ENCODE measurements at places on chromosomes 5 and 9. TPM values are rescaled to one million over a fixed set of nuclear protein-coding genes. Genes with fewer than 3 reads are reported as not detected.

Gene PCDHB12
- 6.5 TPM for total RNA-seq

Gene CORO2A
- total RNA-seq = 50.5 TPM

Gene FCN1
- not detected for total RNA-seq

DNA sequence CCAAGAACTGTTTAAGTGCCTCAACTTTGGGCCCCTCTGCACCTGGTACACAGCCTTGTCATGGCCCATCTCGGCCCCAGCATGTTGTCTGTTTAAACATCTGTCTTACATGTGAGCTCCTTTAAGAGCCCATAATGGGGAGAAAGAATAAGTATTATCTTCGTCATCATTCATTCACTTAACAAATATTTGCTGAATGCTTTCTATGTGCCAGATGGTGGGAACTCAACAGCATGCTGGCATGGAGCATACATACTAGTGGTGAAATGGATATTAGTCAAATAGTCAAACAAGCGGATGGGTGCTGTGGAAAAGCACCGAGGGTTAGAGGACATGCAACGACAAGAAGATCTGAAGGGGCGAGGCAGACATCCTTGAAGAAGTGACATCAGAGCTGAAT lies 54.5 kb downstream of the GABBR2 start:
- no peak for DNase-seq

DNA sequence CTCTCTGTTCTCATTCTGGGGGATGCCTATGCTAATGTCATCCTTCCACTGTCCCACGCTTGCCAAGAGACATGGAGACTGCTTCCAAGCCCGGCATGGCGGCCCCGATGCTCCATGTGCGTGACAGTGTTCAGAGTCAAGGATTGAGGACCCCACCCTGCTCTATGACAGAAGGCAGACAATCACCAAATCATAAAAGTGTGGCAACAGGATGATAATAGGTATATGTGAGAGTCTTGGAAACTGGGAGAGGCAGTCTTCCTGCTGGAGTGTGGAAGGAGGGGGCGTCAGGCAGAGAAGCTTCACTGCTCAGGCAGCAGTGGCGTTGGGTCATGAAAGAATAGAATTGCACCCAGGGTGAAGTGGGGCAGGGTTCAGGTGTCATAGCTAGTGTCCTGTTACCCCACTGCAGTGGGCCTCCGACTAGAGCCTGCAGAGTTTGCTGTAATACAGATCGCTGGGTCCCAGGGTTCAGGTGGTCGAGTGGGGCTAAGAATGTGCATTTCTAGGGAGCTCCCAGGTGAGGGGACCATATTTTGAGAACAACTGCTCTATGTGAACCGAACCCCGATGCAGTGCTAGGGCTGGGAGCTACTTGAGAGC lies 12.5 kb upstream of the GADD45G start:
- DNase-seq = no peak
